ENCODE measurements at places on chromosomes 12 and 14.

GRCh38 chr12:48388460-48388859 is 37.7 kb upstream of the ZNF641 start:
- no peak overlapping the region for H3K27ac ChIP-seq
- H3K27me3 ChIP-seq: no peaks in the 10 kb centered on the region
- H3K4me3 ChIP-seq: no peak overlapping the region
- H3K36me3 ChIP-seq: no peaks in the 10 kb centered on the region
- H3K4me1 ChIP-seq: no peaks in the 10 kb centered on the region

GRCh38 chr14:38208618-38209562 is 1.2 kb downstream of the SSTR1 start:
- DNase-seq: peak; percentile 95
- peak overlapping the region; percentile 89 for H3K27ac ChIP-seq
- H3K27me3 ChIP-seq: no peaks in the 10 kb centered on the region
- peak overlapping the region; percentile 72 for H3K4me3 ChIP-seq
- H3K4me1 ChIP-seq: peaks cover 3% of the 10 kb centered on the region

GRCh38 chr12:117300174-117300573 is 61.3 kb downstream of the NOS1 start:
- no peak overlapping the region for H3K4me3 ChIP-seq
- no peaks in the 10 kb centered on the region for H3K27me3 ChIP-seq
- H3K36me3 ChIP-seq: no peaks in the 10 kb centered on the region
- no peaks in the 10 kb centered on the region for H3K4me1 ChIP-seq
- H3K27ac ChIP-seq: no peak overlapping the region

- H3K27ac ChIP-seq: no peak overlapping the region
- no peak for DNase-seq
- no peaks in the 10 kb centered on the region for H3K4me1 ChIP-seq
- no peaks in the 10 kb centered on the region for H3K36me3 ChIP-seq
These were observed 88.4 kb downstream of the C12orf75 start for GRCh38 chr12:105418821-105419291.

DNA sequence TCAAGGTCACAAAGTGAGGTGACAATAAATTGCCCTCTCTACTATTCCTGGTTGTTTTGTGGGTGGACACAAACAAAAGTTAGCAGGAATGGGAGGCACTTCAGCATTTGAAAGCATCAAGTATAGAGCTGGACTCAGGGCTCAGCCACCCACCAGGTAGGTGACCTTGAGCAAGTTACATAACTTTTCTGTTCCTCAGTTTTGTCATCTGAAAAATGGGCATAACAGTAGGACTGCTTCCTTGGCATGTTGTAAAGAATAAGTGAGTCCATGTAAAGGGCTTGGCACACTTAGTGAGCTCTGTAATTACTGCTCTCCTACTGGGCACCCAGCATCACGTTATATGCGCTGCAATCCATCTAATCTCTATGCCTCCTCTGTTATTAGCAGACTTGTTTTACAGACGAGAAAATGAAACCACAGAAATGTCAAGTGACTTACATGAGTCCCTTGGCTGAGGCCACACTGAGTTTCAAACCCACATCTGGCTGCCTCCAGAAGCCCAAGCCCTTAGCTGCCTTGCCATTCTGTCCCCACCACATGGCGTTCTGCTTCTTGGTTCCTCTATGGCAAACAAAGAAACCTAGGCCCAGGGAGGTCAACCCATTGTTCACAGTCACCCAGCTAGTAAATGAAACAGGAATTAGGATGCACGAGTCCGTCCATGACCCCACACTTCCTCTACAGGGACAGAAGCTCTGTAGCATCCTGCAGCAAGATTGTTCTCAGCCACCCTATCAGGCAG is 63.2 kb upstream of the SLC24A4 start:
- H3K4me1 ChIP-seq: no peaks in the 10 kb centered on the region
- peak overlapping the region; percentile 8 for H3K27ac ChIP-seq
- H3K27me3 ChIP-seq: peaks cover 20% of the 10 kb centered on the region
- no peaks in the 10 kb centered on the region for H3K36me3 ChIP-seq

DNA sequence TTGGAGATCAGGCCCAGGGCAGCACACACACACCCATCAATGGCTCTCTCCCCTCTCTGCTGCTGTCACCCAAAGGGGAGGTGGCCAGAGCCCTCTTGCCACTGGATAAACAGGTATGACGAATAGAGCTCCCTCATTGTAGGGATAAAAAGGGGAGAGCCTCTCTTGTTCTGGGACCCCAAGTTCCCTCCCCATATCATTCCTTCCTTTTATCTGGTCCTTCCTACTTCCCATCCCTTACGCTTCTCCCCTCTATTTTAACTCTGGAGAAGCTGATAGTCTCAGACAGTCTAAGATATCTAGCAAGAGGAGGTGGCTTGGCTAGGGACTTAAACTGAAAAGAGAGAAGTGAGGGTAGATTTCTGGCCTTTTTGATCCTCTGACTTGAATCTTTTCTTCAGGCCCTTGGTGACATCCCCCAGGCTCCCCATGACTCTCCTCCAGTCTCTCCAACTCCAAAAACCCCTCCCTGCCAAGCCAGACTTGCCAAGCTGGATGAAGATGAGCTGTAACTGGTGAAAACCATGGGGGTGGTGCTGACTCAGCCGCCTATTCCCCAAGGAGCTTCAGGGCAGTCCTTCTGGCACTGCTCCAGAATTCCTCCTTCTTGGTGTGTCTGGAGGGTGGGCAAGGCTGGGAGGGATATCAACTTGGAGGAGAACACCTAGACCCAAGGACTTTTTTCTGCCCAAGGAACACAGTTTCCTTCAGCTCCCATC is 5.3 kb downstream of the ARHGEF25 start:
- peaks cover 39% of the 10 kb centered on the region for H3K27me3 ChIP-seq
- H3K27ac ChIP-seq: no peak overlapping the region
- DNase-seq: no peak
- H3K36me3 ChIP-seq: peaks cover 9% of the 10 kb centered on the region
- H3K4me3 ChIP-seq: no peak overlapping the region

DNA sequence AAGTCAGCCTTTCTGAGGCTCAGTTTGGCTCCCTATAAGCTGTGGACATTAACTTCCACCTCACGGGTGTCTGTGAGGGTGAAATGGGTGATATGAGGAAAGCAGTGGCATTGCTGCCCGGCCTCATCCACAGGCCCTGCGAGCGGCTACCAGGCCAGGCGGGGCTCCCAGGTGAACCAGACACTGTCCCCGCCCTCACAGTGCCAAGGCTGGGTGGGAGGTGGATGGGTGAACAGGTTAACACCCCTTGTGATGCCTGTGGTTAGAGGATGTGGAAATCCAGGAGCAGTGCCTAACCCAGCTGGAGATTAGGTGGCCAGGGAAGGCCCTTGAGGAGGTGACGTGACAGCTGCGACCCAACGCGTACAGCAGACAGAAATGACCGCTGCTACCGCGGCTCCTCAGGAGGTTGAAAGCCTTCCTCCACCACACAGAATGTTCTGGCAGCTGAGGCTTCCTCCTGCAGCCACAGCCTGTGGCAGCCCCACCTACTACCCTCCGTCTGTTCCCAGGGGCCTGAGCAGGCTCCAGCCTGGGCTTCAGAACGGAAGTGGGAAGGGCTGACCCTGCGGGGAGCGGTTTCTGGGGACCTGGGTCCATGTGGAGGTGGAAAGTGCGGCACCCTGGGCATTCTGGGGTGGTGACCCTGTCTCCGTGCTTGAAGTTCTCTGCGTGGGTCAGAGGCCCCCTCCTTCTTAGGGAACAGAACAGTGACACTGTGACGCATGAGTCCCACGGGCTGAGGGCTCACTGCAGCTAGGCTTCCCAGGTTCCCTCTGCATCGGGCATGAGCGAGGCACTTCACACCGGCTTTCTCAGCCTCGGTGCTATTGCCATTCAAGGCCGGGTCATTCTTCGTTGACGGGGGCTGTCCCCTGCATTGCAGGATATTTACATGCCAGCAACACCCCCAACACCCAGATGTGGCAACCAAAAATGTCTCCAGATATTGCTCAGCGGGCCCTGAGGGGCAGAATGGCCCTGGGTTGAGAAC is 9.7 kb downstream of the MMAB start:
- H3K4me3 ChIP-seq: no peak overlapping the region
- H3K36me3 ChIP-seq: peaks cover 6% of the 10 kb centered on the region
- peaks cover 7% of the 10 kb centered on the region for H3K4me1 ChIP-seq
- no peak overlapping the region for H3K27ac ChIP-seq
- no peaks in the 10 kb centered on the region for H3K27me3 ChIP-seq
- DNase-seq: no peak

GRCh38 chr12:124364543-124364942 is 69.7 kb downstream of the RFLNA start:
- DNase-seq: no peak
- no peak overlapping the region for H3K4me3 ChIP-seq
- peaks cover 8% of the 10 kb centered on the region for H3K4me1 ChIP-seq
- H3K36me3 ChIP-seq: peaks cover 6% of the 10 kb centered on the region
- no peaks in the 10 kb centered on the region for H3K27me3 ChIP-seq
- H3K27ac ChIP-seq: no peak overlapping the region

All from small intestine (tissue), 16 donors.